ENCODE measurements at places on chromosomes 4 and X.

DNA sequence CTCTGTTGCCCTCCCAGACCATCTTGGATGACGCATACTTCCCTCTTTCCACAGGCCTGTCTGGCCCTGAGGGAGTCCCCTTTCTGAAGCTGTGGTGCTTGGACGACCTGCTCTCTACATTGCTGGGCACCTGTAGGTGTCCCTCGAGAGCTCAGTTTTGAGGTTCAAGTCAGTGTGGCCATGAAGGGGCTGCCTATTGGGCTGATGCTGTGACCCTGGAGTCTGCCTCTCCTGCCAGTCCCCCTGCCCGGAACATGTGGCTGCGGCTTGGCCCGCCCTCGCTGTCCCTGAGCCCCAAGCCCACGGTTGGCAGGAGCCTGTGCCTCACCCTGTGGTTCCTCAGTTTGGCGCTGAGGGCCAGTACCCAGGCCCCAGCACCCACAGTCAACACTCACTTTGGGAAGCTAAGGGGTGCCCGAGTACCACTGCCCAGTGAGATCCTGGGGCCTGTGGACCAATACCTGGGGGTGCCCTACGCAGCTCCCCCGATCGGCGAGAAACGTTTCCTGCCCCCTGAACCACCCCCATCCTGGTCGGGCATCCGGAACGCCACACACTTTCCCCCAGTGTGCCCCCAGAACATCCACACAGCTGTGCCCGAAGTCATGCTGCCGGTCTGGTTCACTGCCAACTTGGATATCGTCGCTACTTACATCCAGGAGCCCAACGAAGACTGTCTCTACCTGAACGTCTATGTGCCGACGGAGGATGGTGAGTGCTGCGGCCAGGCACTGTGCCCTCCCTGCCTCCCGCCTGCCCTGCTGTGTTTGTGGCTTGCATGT, 3.0 kb downstream of the NLGN3 start:
- H3K4me1 ChIP-seq, result no peaks in the 10 kb centered on the region
- no peak for DNase-seq
- no peak overlapping the region for H3K4me3 ChIP-seq
- no peak overlapping the region for H3K27ac ChIP-seq

DNA sequence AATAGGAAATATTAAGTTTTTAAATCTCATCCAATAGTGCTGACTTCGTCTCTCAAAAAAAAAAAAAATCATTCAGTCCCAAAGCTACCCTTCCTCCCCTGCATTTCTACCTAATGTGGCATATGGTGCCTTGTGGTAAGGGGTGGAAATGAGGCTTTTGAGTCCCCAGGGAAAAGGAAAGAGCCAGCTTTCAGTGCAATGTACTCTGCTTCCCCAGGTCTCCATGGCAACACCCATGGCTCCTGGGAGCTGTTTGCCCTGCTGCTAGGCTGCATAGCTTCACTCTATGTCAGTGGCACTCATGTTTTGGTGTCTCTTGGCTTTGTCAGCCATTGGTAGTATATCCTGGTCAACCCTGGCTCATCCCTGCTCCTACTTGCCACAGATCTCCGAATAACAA, 175.9 kb downstream of the SLC39A8 start:
- H3K4me1 ChIP-seq, result peaks cover 3% of the 10 kb centered on the region
- DNase-seq, result peak; percentile 27
- H3K36me3 ChIP-seq, result no peaks in the 10 kb centered on the region
- no peaks in the 10 kb centered on the region for H3K27me3 ChIP-seq

GRCh38 chr4:83013902-83014301, 3.3 kb upstream of the LIN54 start:
- peak overlapping the region; percentile 24 for H3K4me3 ChIP-seq
- no peaks in the 10 kb centered on the region for H3K36me3 ChIP-seq
- DNase-seq, result no peak
- H3K27ac ChIP-seq, result peak overlapping the region; percentile 59
- H3K4me1 ChIP-seq, result peaks cover 6% of the 10 kb centered on the region

DNA sequence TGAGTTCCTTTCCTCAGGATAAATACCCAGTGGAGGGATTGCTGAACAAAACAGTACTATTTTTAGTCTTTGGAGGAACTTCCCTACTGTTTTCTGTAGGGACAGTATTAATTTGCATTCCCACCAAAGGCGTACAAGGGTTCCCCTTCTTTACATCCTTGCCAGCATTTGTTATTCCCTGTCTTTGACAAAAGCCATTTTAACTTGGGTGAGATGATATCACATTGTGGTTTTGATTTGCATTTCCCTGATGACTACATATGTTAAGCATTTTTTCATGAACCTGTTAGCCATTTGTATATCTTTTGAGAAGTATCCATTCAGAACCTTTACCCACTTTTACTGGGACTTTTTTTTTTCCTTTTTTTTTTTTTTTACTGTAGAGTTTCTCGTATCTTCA, 126.2 kb upstream of the ANXA10 start:
- no peak overlapping the region for H3K27ac ChIP-seq
- H3K36me3 ChIP-seq, result no peaks in the 10 kb centered on the region
- no peaks in the 10 kb centered on the region for H3K27me3 ChIP-seq
- no peaks in the 10 kb centered on the region for H3K4me1 ChIP-seq
- no peak overlapping the region for H3K4me3 ChIP-seq

GRCh38 chr4:115325836-115326235, 212.4 kb upstream of the NDST4 start:
- no peaks in the 10 kb centered on the region for H3K36me3 ChIP-seq
- H3K4me3 ChIP-seq, result no peak overlapping the region
- H3K27ac ChIP-seq, result no peak overlapping the region
- H3K27me3 ChIP-seq, result no peaks in the 10 kb centered on the region

DNA sequence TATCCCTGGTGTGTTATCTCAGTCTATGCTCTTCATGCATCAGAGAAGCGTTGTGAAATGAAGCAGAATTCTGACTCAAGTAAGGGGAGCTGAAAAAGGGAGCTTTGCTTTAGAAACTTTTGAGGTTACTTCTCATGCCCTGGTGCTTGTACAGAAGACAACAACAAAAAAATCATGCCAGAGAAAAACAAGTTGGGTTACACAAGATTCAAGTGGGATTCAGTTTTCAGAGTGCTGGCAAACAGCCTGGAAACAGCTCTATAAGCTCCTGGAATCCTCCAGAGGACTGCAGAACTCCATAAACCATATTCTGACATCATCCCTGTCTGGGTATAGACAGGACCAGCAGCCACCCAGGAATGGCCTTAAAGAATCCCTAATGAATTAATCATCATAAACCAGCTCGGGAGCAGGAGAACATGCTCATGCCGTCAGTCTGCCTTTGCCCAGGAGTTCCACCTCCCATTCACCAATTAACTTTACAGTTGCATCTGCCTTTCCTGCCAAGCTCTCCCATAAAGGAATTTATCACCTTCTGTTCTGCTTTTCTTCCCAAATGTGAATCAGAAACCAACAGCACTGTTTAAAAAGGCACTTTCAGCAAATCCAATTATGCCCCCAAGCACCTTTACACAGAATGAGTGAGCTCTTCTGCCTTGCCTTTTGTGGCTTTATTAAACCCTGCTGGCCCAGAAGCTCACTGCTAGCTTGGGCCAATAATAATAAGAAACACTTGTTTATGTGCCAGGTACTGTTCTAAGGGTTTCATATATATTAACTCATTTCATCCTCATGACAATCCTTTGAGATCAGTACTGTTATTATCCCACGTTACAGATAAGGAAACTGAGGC, 54.5 kb upstream of the FBXW7 start:
- no peaks in the 10 kb centered on the region for H3K36me3 ChIP-seq
- no peaks in the 10 kb centered on the region for H3K27me3 ChIP-seq
- peak; percentile 90 for DNase-seq

All from hepatocyte (in vitro differentiated cells).